ENCODE measurements at places on chromosomes 4 and X.

DNA sequence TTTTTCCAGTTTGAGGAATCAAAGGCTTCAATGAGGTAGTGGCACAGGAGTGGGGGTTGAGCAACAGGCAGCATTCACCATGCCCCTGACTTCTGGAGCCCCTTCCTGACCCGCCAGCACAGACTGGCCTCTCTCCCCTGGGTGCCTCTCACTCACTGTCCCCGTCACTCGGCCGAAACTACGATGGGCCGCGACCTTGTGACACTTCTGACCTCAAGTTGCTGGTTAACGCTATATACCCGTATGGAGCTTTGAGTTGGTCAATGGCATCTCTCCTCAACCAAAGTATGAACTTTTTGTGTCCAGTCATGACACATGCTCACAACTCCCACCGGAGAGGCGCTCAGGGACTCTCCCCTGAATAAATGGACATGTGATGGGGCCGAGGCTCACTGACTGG, 72.1 kb downstream of the IRF2 start:
- DNase-seq = no peak

DNA sequence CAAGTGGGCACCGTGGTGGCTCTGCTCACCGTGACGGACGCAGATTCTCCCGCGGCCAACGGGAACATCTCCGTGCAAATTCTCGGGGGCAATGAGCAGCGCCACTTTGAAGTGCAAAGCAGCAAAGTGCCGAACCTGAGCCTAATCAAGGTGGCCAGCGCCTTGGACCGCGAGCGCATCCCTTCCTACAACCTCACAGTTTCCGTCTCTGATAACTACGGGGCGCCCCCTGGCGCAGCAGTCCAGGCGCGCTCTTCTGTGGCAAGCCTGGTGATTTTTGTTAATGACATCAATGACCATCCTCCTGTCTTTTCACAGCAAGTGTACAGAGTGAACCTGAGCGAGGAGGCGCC, 2.7 kb downstream of the FAT4 start:
- no peak for DNase-seq

DNA sequence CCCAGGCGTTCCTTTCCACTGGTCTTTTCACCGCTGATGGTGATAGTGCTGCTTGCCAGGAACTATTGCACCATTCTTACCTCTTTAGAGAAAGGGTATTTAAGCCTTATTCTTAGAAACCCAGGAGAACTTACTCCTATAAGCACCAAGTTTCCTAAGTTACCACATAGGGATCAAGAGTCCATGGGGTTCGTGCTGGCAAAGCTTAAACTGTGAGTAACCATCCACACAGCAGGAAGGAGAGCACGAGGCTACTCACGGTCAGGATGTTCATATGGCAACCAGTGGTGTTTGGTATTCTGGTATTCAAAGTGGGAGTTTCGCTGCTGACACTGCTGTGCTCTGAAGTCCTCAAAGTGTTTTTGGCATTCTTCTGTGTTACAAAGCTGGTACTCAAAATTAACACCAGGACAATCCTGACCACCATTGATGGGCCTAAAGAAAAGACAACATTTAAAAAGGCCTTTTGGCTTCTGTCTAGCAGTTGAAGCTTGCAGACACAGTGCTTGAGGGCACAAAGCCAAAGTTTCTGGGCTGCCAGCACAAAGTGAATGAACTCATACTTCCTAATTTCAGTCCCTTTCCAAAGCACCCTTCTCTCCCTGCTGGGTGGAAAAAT, 256.9 kb downstream of the ADAMTS3 start:
- DNase-seq = no peak

DNA sequence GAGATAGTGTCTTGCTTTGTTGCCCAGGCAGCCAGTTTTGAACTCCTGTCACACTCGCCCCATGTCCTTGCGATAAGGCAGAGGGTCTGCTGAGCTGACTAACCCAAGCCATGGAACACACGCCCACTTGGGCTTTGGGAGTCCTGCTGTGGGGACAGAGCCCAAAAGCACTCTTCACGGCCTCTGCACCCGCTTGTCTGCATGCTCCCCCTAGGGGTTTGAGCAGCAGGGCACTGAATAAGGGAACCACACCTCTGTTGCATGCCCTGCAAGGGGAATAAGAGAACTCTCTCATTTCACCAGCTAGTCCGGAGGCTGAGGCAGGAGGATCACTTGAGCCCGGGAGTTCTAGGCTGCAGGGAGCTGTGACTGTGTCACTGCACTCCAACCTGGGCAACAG, 166.0 kb downstream of the STAG2 start:
- no peak for DNase-seq

DNA sequence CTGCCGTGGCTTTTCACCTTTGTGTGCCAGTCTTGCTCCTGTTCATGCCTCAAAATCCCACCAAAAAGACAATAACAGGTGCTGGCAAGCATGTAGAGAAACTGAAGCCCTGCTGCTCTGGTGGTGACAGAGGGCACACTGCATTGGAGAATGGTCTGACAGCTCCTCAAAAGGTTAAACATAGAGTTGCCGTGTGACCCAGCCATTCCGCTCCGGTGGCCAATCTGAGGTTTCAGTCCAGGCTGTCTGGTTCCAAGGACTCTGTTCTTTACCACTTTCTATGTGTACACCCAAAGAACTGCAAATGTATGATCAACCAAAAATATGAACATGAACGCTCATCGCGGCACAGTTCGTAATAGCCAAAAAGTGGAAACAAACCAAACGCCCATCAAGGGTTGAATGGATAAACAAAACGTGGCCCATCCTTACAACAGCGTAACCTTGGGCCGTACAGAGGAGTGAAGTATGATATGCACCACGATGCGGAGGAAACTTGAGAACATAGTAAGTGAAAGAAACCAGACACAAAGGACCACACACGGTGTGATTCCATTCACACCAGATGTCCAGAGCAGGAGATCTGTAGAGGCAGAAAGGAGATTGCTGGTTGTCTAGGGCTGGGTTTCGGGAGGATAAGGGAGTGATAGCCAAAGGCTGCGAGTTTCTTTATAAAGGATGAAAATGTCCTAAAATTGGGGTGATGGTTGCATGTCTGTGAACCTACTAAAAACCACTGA, 33.6 kb upstream of the WFS1 start:
- DNase-seq = no peak

GRCh38 chr4:113212613-113213012, 163.2 kb downstream of the ANK2 start:
- no peak for DNase-seq

- DNase-seq = no peak
Measured at GRCh38 chrX:102697494-102697893, 14.8 kb upstream of the GPRASP2 start.

DNA sequence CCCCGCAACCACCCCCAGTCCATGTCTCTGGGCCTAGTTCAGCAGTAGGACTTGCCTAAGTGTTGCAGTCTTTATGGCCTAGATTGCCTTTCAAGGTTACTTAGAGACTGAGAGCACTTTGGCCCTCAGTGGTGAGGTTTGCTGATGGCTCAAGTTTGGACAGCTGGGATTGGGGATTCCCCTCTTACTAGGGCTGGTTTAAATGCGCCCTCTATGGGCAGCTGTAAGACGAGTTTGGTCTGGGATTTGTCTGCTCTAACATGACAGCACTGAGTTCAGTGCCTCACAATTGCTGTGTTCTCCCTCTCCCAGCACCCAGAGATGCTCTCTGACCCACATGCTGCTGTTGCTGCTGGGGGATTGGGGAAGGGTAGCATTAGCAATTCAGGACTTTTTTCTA, 23.1 kb downstream of the DACH2 start:
- DNase-seq = no peak

DNA sequence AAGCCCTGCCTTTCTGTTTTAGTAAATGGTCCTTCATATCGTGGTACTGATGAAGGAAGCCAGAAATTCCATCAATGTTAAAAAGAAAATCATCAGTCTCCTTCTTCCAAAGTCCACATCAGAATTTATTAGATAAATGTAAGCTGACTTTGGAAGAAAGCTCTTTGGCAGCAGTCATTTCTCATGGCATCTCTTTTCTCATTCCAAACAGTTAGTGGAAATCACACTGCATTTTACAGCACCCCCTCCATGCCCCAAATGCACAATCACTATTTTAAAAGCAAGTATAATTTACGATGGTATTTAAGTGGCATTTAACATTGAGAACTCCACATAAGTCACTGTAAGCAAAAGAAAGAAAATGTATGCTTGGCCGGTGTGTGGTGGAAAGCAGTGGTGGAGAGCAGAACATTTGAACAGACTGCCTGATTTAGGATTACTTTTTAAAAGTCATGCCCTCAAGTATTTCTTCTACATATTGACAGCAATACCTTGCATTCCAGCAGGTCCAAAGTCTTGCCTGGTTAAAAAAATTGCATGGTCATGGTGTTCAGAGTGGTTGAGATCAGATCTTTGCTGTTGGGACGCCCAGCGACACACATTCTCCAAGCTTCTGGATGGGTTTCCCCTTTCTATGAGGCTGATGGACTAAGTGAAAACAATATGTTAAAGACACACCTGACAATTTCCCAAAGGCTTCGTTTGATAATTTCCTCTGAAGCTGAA, 248.6 kb downstream of the ADAMTS3 start:
- no peak for DNase-seq

DNA sequence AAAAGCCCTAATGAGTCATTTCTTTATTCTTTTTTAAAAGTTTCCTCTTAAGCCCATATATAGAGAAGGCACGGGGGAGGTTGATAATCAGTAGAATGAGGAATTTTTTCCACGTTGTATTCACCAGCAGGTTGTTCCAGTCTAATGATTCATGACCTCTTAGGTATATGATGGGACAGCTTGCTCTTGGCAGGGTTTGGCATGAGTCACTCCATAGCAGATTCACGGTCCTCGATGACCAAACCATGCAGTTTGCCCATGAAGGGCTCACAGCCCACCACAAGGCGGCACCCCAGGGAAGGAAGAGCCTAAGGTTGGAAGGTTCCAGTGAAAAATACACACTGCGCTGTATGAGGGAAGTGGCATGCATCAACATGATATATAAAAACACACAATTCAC, 623.8 kb upstream of the DIPK2B start:
- no peak for DNase-seq

DNA sequence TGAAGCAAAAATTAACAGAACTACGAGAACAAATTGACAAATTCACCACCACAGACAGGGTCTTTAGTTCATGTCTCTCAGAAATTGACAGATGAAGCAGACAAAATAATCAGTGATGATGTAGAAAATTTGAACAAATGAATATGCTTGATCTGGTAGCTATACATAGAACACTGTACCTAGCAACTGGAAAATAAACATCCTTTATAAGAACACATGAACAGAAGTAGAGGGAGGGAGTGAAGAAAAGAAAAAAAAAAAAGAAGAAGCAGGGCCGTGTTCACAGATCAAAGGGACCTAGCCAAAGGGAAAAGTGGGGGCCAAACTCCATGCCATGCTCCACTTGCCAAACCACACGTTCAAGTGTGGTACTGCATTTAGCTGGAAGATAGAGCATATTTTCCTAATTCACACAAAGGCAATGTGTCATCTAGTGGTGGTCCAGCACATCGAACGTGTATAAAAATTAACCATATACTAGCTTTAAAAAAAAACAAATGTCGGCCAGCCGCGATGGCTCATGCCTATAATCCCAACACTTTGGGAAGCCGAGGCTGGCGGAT, 5.6 kb upstream of the THOC2 start:
- no peak for DNase-seq

- DNase-seq = no peak
Measured at GRCh38 chrX:53440621-53441517, 6.7 kb upstream of the HSD17B10 start.

DNA sequence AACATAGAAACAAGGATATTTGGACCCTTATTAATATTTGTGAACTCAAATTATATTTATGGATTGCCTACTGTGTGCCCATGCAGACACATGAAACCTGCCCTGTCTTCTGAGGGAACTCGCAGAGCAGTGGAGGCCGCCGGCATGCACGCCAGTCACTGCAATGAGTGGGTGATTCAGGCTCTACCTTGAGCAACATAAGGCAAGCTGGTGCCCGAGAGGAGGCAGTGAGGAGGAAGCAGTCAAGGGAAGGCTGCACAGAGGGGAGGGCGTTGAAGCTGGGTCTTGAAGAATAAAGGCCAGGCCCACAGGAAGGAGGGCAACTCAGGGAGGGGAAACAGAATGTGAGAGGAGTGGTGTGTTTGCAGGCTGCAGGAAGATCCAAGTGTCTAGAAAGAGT, 52.8 kb downstream of the PPEF2 start:
- no peak for DNase-seq

GRCh38 chrX:15781961-15782699, 8.2 kb upstream of the ZRSR2 start:
- no peak for DNase-seq

DNA sequence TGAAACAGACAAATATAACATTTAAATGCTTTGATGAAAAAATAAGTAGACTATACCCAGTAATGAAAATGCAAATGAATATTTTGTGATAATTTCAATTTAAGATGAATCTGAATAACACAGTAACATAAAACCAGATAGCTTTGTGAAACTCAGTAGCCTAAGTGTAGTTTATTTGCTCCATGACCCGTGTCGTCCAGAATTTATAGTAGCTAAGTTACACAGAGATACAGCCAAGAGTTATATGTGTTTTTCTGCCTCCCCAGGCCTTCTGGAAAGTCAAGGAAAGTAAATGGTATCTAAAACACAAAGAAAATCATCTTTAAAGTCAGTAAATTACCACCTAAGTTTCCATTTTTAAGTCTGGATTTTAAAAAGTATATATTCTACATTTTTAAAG, 26.7 kb downstream of the HPGD start:
- DNase-seq = no peak

DNA sequence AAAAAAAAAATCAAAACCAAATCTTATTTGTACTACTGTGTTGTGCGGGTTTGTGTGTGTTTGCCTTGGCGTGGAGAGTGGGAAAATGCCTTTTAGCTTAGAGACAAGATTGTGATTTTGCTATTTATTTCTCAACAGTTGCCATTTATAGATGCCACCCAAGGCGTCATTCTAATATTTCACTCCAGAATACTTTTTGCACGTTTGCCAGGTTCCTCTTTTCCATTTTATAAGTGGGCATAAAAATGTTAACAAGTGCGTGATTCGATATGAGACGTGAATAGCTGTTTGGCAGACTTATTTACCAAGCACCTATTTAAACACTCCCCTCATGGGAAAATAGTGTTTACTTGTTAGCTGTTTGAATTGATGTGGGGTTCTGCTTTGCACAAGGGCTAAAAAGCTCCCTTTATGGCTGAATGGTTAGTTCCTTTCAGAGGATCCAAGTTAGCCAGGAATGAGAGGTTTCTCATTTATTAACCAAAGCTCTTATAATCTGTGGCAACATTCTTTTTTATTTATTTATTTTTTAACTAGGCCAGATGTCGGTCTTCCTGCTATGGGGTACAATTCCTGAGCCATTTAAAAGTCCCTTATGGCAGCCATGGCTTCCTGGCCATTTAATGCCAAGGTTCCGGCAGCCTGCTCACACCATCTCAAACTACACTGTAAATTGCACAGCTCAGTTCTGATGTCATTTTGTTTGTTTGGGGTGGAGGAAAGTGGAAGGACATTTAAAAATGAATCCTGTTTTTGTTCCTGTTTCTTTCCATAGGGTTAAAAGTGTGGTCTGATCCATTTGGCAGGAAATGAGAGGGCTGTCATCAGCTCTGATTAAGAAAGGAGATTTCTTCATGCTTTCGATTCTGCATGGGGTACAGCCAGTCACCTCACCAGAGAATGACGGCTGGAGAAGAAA, 14.6 kb downstream of the SMIM20 start:
- DNase-seq = no peak

Measured in vagina (tissue), 2 donors.